Fibroblast of mammary gland (primary cell): ENCODE measurements at places on chromosomes 7 and 10.

GRCh38 chr7:39621261-39621660 lies 2.1 kb upstream of the RALA start:
- peak; percentile 93 for DNase-seq

GRCh38 chr7:158044482-158044823 lies 543.2 kb downstream of the PTPRN2 start:
- DNase-seq: no peak

DNA sequence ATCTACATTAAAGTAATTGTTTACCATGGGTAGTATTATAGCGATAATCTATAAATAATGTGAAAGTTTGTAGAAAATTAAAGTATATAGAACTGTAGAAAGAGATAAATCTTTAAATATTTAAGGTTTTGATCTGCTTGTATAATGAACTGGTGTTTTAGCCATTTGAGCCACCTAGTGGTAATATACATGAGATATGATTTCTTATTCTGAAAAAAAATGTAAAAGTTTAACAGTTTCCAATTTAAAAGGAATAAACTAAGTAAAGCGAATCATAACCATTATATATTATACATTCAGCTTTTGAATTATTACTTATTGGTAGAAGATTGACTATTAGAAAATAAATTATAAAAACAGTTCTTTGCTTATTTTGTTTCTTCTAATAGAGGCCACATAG lies 91.2 kb downstream of the OTUD1 start:
- peak; percentile 38 for DNase-seq

DNA sequence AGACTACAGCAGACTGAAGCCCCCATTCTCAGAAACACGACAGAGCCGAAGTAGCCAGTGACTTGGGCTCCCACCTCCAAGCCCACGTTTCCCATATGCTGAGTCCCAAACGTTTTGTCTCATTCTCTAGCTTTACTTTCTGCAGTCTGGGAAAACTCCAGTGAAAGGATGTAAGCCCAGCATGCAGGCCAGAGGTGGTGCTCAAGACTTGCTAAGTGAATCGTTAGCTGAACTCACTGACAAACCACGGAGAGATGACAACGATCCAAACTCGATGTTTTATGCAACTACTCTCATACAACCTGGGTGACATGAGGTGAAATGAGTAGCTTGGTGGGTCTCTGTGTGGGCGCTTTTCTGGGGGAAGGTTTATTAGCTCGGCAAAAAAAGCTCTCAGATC lies 731.8 kb downstream of the SUGCT start:
- peak; percentile 64 for DNase-seq

GRCh38 chr10:78217336-78217735 lies 183.7 kb downstream of the RPS24 start:
- no peak for DNase-seq

- no peak for DNase-seq
Measured at GRCh38 chr10:116761883-116762282, 19.5 kb upstream of the HSPA12A start.

DNA sequence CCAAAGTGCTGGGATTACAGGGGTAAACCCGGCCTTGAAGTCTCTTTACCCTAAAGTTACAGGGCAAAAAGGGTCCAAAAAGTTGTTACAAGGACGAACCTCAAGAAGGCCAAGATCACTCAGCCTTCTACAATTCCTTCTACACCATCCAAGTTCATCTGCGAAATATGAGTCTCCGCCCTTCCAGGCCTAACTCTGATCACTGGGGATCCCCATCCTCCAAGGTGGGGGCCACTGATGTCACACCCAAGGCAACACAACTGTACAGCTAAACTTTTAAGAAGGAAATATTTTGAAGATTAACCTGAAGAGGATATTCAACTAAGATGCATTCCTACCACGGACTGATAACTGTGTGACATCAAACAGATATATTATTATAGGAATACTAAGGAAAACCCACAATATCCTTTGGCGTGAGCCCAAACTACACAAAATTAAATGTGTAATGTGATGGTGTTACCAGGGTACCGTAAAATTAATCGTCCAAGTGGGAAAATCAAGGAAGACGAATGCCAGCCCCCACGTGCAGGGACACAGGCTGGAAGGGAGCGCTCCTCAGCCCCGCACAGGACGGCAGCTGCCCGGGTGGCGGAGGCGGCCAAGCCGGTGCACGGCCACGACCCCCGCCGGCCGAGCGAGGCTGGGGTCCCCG lies 1.0 kb downstream of the PAXIP1 start:
- DNase-seq: peak; percentile 25

DNA sequence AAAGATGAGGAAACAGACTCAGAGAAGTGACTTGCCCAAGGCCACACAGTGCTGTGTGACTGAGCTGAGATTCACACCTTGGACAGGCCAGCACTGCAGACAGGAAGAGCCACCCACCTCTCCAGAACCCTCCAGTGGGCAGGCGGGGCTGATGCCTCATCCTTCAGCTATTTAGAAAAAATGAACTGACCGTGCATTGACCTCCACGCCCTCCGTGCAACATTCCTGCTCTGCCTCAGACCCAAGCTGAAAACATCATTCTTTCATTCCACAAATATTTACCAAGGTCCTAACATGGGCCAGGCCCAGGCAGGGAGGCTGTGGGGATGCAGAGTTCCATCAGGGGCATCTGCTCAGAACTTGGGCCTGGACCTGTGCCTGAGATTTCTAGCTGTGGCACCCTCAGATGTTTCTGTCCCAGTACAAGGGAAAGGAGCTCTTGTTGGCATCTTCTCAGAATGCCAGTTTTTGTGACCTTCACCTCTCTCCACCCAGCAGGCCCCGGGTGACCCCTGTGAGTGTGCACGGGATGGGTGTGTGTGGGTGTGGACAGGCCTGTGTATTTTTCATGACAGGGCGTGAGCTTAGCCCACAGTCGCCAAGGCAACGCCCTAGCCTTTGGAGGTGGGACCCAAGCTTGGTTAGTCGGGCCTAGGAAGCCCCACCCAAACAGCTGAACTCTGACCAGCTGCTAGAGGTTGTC lies 6.5 kb downstream of the VSIR start:
- DNase-seq: peak; percentile 93
